AML-193 (cell line): ENCODE measurements at places on chromosomes 2 and 18.
A peak's percentile ranks its signal among the peaks of the same experiment; 100 is the strongest.

DNA sequence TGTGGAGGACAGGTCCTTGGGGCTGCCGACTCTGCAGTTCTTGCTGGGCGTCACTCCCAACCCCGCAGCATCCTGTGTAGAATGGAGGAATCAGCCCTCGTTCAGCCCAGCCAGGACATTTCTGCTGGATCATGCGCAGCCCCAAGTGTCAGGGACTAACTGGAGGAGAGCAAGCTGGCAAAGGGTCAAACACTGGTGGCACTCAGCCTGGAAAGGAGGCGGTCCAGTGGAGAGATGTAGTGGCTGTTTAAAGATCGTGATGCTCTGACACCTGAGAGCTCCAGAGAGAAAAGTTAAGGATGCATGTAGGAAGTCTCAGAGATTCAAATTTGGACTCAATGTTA lies 63.6 kb upstream of the SH3RF3 start:
- DNase-seq: no peak

GRCh38 chr2:201900362-201900761 lies 94.0 kb downstream of the CDK15 start:
- DNase-seq: no peak

- no peak for DNase-seq
Observed at GRCh38 chr2:101356521-101356920, 30.8 kb downstream of the CREG2 start.

- no peak for DNase-seq
Observed at GRCh38 chr2:205235434-205235833, 446.9 kb upstream of the NRP2 start.

DNA sequence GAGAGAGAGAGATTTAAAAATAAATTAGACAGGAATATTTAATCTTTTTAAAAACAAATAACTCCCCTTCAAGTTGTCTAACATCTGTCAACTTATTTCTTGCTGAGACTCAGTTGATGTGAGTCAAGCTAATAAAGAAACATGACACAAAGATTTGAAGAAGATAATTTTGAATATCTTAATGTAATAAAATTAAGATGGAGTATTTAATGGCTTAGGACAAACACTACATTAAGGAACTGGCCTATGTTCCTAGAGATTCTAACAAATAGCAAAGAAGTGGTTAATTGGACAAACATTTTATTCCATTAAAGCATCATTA lies 134.0 kb downstream of the INSIG2 start:
- DNase-seq: no peak

DNA sequence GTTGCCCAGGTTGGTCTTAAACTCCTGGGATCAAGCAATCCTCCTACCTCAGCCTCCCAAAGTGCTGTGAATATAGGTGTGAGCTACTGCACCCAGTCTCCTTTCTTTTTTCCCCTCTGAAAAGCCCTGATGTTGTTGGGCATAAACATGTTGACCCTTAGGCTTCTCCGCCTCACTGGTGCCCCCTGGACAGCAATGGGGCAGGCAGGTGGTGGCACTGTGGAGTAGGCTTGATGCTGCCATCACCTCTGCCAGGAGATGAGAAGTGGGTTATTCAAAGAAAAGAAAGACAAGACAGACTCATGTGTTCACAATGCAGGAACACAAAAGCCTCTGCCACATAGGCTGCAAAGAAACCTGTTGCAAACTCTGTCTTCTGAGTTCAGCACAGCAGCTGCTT lies 169.9 kb downstream of the EN1 start:
- no peak for DNase-seq

GRCh38 chr2:176390276-176391147 lies 121.3 kb downstream of the MTX2 start:
- no peak for DNase-seq

GRCh38 chr2:75525434-75526310 lies 35.1 kb downstream of the EVA1A start:
- DNase-seq: no peak

GRCh38 chr2:234669621-234670020 lies 172.7 kb upstream of the ARL4C start:
- DNase-seq: no peak

GRCh38 chr2:60504049-60504448 lies 49.4 kb downstream of the BCL11A start:
- no peak for DNase-seq

DNA sequence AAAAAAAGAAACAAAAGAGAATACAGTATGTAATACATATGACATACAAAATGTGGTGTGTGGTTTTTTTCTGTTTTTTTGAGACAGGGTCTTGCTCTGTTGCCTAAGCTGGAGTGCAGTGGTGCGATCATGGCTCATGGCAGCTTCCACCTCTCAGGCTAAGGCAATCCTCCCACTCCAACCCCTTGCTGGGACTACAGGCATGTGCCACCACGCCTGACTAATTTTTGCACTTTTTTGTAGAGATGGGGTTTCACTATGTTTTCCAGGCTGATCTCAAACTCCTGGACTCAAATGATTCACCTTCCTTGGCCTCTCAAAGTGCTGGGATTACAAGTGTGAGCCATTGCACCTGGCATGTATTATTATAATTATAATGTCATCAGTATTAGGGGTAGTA lies 38.9 kb downstream of the DHX57 start:
- DNase-seq: no peak

DNA sequence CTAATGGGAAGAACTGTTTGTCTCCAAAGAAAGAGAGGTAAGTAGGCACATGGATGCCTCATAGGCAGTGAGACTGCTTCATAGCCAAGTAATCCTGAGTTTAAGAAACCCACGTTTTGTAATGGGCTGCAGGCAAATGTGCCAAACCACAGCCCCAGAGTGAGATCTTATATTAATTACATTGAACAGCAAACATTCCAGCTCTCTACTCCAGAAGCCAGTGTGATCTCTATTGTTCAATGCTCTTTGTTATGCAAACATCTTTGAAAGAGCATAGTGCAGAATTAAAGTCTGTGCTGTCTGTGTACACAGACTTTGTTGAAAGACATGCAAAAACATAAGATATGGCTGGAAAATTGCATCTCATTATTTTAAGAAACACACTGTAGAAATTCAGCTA lies 720.8 kb upstream of the REG3G start:
- no peak for DNase-seq

DNA sequence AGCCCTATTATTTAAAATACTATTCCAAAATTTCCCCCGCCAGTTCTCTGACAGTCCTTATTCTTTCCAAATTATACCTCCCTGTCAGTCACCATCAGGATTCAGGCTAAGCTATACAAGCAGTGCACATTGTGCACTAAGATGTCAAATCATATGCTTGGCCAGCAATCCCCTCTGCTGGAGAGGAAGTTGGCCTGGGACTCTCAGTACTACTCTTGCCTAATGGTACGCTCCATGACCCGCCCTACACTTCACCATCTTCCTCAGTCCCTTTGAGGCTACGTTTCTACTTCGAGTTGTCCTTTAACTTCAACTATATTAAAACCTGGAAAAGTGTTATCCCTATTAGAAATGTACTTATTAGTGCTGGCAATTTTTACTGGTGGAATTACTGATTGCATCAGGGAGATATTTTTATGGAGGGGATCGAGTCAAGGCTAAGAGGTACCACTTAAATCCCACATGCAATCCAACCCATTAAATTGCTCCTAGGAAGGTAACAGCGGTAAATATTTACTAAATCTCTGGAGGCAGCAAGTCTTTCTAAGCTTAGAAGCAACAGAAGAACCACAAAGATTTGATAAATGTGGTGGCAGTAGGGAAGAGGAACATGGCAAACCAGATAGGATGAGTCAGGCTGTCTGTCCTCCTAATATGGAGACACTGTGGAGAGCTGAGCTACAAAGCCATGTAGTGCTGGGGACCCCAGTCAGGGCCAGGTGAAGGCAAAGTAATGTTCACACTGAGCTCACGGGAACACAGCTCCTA lies 2.7 kb downstream of the USP40 start:
- peak; percentile 30 for DNase-seq

DNA sequence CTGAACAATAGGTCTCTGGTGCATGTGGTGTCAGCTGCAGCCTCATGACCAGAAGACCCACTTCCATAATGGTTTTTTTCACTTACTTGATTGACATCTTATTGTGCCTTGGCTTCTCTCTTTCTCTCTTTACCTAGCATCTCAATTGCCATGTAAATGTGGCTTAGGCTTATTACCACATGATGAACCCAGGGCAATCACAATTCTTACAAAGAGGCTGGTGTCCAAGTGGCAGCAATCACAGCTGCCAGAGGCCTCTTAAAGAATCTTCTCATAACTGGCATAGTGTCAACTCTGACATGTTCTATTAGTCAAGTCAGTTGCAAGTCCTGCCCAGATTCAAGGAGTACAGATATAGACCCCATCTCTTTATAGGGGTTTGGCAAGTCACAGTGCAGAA lies 1224.8 kb downstream of the SUCLG1 start:
- no peak for DNase-seq

GRCh38 chr2:127140538-127140937 lies 33.6 kb upstream of the BIN1 start:
- no peak for DNase-seq

- DNase-seq: no peak
Observed at GRCh38 chr2:175234153-175234552, 52.6 kb upstream of the ATP5MC3 start.

DNA sequence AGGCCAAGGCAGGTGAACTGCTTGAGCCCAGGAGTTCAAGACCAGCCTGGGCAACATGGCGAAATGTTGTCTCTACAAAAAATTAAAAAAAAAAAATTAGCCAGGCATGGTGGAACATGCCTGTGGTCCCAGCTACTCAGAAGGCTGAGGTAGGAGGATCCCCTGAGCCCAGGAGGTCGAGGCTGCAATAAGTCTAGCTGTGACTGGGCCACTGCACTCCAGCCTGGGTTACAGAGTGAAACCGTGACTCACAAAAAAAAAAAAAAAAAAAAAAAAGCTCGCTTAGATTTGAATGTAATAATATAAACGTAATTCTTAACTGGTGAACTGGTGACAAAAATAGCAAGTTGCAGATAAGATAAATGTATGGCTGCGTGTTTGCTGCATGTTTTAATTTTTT lies 56.5 kb downstream of the TFCP2L1 start:
- DNase-seq: no peak

- no peak for DNase-seq
Observed at GRCh38 chr2:200650195-200650594, 64.4 kb downstream of the AOX1 start.

GRCh38 chr2:232420463-232421188 lies 14.0 kb downstream of the ALPG start:
- no peak for DNase-seq

GRCh38 chr2:48558456-48558855 lies 28.5 kb downstream of the STON1 start:
- DNase-seq: no peak

DNA sequence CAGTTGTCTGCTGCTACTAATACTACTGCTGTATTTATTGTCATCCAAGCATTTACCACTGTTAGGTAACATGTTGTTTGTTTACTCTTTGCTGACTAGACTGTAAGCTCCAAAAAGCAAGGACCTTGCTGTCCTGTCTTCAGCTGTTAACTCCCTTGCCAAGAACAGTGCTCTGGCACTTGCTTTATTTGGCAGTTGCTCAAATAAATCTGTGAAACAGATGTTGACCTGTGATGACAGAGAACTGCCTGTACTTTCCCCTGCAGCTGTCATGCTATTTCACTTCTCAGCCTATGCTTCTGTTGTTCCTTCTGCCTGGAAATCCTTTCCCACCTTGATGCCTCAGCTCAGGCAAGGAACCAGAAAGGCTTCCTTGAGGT lies 181.2 kb downstream of the ATAD2B start:
- DNase-seq: no peak

GRCh38 chr18:54466248-54467005 lies 108.7 kb downstream of the C18orf54 start:
- no peak for DNase-seq

- peak; percentile 7 for DNase-seq
Observed at GRCh38 chr18:8982416-8983183, 119.9 kb upstream of the NDUFV2 start.

DNA sequence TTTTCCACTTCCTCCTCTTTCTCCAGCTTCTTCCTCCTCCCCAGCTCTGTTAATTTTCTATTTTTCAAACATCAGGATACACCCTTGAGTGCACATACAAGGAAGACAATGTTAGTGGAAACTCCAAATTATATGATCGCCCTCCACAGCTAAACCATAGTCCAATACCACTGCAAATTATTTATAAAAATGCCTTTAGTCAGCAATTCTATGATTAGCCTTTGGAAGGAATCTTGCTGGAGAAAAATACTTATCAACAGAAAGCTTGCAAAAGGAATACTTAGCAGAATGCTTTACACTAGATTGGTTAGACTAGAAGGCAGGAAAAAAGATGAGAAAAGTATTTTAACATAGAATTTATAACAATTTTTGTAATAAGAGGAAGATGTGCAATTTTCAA lies 178.9 kb downstream of the FAM124B start:
- DNase-seq: no peak

DNA sequence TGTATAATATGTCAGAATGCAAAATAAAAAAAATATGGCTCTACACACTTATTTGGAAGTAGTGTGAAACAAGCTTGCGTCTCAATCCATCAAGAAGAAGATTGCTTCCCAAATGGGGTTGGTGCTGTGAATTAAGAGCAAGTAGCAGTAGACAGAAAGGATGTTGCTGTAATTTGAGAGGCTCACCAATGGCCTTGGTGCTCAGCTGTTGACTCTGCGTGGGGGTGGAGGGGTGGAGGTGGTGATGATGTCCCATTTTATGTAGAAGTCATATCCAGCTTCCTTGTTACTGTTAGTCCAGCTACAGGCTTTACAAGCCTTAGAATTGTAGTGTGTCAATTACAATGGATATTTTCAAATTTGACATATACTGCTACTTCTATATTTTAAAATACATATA lies 223.4 kb upstream of the RND3 start:
- no peak for DNase-seq

DNA sequence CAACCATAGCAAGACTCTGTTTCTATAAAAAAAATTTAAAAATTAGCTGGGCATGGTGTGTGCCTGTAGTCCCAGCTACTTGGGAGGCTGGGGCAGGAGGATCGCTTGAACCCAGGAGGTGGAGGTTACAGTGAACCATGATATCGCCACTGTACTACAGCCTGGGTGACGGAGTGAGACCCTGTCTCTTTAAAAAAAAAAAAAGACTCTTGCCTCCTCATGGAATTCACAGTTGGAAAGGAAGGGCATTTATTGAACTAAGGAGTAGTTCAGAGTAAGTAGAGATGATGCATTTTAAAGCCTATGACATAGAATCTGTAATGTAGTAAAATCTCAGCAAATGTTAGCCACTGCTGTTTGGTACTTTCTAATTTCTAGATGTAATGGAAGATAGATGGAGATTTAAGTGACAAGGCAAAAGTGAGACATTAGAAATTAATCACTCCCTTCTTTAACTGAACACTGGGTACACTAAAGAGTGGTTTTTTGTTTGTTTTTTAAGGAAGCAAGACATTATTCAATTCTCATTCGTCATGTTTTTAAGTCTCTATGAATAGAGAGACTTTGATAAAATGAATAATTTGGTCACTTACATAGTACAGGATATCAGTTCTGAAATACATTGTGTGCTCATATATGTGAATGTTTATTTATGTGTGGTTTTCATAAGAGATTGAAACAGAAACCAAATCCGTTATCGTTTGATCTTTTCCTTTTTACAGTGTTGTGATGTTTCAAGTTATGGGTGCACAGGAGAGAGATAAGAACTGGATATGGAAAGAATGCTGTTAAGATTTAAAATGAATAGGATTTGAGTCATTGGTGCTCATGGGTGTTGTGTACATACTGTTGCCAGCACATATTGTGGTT lies 186.1 kb upstream of the STON1 start:
- DNase-seq: no peak

GRCh38 chr2:29290293-29291047 lies 175.3 kb downstream of the CLIP4 start:
- no peak for DNase-seq
